Activated T-cell treated with anti-CD3 and anti-CD28 coated beads, Interleukin-2, amount 50 U/mL, for 72 hours (primary cell): ENCODE measurements at places on chromosomes 6 and 20.
A peak's percentile ranks its signal among the peaks of the same experiment; 100 is the strongest.

DNA sequence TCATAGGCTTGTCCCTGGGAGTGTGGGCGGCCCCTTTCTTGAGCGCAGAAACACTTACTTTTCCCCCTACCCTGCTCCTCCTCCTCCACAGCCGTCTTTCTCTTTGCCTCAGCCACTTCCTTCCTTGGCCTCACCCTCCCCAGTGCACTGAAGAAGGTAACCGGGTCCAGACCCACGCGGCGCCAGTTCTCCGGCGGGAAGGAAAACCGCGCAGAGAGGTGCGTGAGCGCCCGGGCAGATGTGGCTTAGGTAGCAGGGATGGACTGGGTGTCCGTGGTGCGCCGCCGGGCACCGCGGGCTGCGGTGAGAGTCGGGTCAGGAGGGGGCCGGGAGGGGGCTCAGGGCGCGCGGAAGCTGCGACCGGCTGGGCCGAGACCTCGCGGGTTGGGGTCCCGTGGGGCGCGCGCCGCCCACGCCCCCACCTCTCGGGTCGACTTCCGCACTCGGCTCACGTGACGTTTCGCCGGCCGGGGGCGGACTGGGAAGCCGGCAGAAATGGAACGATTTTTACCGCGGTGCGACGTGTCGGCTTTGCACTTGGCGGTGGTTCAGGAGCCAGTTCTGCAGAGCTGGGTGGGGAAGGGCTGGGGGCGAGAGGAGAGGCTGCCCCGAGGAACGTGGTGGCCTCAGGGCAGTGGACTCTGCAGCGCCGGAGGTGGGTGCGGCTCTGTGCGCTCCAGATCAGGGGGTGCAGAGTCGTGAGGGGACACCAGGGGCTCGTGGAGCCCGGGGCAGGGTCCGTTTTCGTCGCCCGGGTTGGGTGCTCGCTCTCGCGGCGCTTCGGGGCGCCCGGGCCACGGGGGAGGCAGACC is at the start of gene ABRACL:
Gene ABRACL, plus strand, starts transcription at position 88 of the 812 bp plus-strand sequence. CDS start 5,416 bp downstream, outside the sequence.
- H3K4me3 ChIP-seq, result no peak within 1 kb of the TSS
- peak; percentile 90 for DNase-seq
- peaks cover 13% of the 10 kb centered on the region for H3K36me3 ChIP-seq

DNA sequence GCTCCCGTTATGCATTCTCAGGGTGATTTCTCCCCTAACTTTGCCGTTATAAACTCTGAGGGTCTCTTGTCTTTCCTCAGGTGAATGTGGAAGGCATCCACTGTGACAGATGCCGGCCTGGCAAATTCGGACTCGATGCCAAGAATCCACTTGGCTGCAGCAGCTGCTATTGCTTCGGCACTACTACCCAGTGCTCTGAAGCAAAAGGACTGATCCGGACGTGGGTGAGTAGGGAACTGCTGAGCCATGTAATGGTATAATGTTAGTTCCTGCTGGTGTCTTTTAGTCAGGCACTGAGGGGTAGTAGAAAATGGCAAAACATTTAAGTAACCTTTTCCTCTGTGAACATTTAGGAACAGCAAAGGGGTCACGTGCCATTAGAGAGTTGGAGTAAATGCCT is 395.4 kb downstream of the ARHGAP18 start:
- DNase-seq, result no peak
- H3K4me3 ChIP-seq, result no peak overlapping the region
- H3K27me3 ChIP-seq, result peaks cover 12% of the 10 kb centered on the region

DNA sequence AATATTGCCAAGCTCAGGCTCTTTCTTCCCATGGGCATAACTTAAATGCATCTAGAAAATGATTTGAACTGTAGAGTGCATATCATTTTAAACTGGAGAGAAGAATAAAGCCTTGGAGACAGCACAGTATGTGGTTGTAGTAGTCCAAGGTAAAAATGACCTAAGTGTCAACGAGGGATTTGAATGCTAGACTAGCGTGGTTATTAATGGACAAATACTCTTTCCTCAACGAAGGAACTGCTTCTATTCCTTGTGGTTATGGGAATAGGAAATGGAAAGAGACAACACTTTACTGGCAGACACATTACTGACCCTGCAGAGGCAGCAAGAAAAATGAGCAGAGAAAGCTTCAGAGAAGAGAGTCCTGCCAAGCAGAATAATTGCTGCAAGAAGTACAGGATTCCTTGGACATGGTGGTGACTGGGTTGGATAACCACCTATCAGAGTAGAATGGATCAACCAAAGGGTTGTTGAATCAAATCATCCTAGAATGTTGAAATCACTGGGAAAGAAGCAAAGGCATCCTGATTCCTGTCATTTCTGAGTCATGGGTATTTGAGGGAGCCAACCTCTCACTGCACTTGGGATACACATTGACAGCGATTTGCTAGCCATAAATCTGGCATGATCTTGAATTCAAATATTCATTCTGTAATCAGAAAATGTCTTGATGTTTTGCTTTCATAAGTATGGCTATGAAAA is 258.1 kb upstream of the EPHA7 start:
- no peak overlapping the region for H3K4me3 ChIP-seq
- no peaks in the 10 kb centered on the region for H3K27me3 ChIP-seq
- no peaks in the 10 kb centered on the region for H3K4me1 ChIP-seq
- H3K36me3 ChIP-seq, result no peaks in the 10 kb centered on the region
- no peak for DNase-seq

- H3K4me1 ChIP-seq, result no peaks in the 10 kb centered on the region
- H3K36me3 ChIP-seq, result peaks cover 2% of the 10 kb centered on the region
- H3K4me3 ChIP-seq, result no peak overlapping the region
- DNase-seq, result no peak
- no peak overlapping the region for H3K27ac ChIP-seq
These were observed 363.8 kb downstream of the PRKN start for GRCh38 chr6:162363757-162364156.

DNA sequence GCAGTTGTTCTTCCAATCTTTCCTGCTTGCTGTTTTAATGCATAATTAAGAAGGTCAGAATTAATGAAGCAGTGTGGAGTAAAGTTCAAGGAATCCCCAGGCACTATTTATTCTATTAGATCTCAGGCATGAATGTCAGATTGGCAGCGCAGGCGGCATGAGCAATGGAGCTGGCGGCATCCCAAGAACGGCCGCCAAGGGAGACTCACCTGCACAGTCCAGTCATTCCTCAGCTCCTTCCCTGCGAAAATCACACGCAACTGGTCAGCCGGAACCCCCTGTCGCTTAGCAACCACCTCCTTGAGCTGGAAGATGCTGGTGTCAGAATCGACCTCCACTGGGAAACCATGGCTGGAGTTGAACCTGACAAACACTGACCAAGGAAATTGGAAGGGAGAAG is 284.5 kb downstream of the PRKN start:
- no peak overlapping the region for H3K27ac ChIP-seq
- H3K4me1 ChIP-seq, result no peaks in the 10 kb centered on the region
- no peak overlapping the region for H3K4me3 ChIP-seq
- no peaks in the 10 kb centered on the region for H3K27me3 ChIP-seq

DNA sequence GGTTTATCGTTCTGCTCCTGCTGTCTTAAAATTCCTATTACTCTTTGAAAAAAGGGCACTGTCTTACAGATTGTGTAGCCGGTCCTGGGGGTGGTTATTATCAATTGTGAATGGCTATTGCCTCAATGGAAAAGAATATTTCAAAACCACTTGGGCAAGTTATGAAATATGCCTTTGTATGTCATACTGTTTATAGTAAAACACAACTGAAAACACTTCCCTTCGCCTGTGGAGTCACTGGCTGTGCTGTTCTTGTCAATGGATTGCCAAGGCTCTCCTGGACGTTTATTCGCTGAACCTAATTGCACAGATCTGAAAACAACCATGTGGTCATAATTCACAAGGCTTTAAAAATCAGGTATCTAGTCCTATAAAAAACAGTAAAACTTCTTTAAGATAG is 47.8 kb upstream of the TAGAP start:
- H3K36me3 ChIP-seq, result no peaks in the 10 kb centered on the region
- no peak for DNase-seq
- H3K27ac ChIP-seq, result peak overlapping the region; percentile 32
- H3K4me3 ChIP-seq, result peak overlapping the region; percentile 30

DNA sequence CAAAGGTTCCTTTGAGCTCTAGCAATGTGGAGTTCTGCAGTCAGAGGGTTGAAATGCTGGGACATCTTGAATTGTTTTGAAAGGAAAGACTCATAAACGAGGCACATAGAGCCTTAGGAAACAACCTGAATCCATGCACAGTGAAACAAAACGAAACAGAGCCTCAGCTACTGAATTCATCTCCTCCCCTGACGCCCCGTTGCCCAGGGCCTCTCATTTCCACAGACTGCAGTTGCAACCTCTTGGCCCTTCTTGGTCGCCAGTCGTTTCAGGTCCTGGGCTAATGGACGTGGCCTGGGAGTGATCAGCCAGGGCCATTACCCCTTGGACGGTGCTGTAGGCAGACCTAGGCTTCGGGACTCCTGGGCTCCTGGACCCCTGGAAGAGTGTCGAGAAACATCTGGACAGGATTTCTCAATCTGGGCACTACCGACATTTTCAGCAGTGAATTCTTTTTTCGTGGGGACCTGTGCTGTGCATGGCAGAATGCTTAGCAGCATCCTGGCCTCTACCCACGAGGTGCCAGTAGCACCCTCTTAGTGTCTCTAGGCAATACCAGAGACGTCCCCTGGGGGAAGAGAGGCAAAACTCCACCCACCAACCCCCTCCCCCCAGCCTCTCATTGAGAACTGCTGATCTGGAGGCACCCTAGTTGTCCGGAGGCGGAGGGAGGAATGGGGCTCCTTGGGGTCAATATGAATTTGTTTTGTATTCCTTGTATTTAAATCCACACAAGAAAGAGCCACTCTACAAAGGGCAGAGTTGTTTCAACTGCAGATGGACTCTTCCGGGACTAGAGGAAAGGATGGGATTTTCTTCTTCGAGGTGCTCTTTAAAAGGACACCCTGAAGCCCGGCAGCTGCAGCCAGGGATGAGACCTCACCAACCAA is 50.2 kb downstream of the TMEM242 start:
- H3K36me3 ChIP-seq, result peaks cover 8% of the 10 kb centered on the region
- H3K27ac ChIP-seq, result no peak overlapping the region
- peak overlapping the region; percentile 93 for H3K4me3 ChIP-seq
- peaks cover 5% of the 10 kb centered on the region for H3K27me3 ChIP-seq

- H3K27ac ChIP-seq, result no peak overlapping the region
- H3K27me3 ChIP-seq, result peaks cover 26% of the 10 kb centered on the region
- no peaks in the 10 kb centered on the region for H3K36me3 ChIP-seq
- H3K4me3 ChIP-seq, result no peak overlapping the region
These were observed 16.9 kb downstream of the CDH22 start for GRCh38 chr20:46291401-46291800.

DNA sequence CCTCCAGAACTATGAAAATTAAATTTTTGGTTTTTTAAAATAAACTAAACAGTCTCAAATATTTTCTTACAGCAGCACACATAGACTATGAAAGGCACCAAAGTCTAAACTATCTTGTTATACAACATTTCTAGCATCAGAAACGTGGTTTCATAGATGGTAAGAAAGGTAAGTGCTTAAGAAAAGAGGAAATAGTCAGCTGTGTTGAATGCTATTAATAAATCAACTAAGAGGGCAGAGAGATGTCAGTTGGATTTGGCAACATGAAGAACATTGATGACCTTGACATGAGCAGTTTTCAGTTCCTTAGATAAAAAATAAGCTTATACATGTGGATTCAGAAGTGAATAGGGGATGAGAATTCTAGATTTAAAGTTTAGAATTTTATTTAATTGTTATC is 113.6 kb downstream of the RFX6 start:
- H3K27ac ChIP-seq, result no peak overlapping the region
- no peaks in the 10 kb centered on the region for H3K4me1 ChIP-seq
- DNase-seq, result no peak
- no peaks in the 10 kb centered on the region for H3K27me3 ChIP-seq

- H3K27me3 ChIP-seq, result no peaks in the 10 kb centered on the region
- no peaks in the 10 kb centered on the region for H3K36me3 ChIP-seq
- no peaks in the 10 kb centered on the region for H3K4me1 ChIP-seq
- no peak for DNase-seq
- no peak overlapping the region for H3K4me3 ChIP-seq
- no peak overlapping the region for H3K27ac ChIP-seq
These were observed 286.3 kb downstream of the CDH26 start for GRCh38 chr20:60244373-60245146.

DNA sequence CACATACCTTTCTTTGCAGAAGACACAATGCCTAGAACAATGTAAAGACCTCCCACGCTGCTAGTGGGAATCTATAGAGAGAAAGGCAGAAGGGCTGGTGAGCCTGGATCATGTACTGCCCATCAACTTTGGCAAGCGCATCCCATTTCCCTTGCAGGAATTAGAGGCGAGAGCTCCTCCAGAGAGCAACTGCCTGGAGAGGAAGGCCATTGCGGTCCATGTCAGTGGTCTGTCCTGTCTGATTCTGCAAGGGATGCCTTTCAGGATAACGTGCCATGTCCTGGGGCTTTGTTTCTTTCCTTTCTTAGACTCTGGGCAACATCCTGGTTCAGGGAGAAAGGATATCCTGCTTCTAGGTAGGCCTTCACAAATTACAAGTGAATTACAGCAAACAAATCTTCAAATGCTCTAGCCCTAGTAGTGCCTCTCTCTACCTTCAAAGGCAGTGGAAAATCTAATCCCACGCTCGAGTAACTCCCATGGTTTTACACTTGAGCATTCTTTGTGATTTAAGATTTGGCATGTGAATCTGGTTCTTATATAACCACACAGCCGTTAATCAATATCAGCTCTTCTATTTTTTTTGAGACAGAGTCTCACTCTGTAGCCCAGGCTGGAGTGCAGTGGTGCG is 38.5 kb downstream of the GCNT2 start:
- no peaks in the 10 kb centered on the region for H3K27me3 ChIP-seq
- no peak overlapping the region for H3K4me3 ChIP-seq
- no peak for DNase-seq
- peaks cover 5% of the 10 kb centered on the region for H3K4me1 ChIP-seq
- no peaks in the 10 kb centered on the region for H3K36me3 ChIP-seq

GRCh38 chr6:145699462-145699861 is 35.9 kb downstream of the EPM2A start:
- no peak for DNase-seq
- H3K36me3 ChIP-seq, result peaks cover 6% of the 10 kb centered on the region
- no peak overlapping the region for H3K27ac ChIP-seq
- no peaks in the 10 kb centered on the region for H3K27me3 ChIP-seq
- H3K4me1 ChIP-seq, result no peaks in the 10 kb centered on the region

DNA sequence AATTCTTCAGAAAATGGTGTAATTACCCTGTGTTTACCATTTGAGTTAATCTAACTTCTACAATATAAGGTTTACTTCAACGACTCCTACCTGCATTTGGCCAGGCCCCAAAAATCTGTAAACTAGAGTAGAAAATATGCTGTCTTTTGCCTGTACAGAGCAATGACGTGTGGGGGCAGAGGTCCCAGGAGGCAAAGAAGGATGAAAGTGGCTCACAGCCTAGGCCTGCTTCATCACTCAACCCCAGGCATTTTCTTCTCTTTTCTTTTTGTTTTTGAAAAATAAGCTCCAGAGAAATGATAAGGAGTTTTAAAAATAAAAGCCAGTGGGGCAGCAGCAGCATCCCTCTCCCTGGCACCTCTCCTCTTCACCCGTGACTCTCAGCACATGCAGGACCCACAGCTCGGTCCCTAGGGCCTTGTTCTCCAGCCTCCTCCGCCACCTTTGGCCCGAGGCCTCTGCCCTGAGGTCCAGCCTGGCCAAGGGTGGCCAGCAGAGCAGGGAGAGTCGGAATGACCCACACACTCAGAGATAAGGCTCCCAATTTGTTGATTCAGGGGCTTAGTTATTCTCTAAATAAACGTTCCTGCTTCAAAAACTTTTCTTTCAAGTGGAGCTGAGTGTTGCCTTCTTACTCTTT is 310.3 kb upstream of the RNF24 start:
- H3K27me3 ChIP-seq, result peaks cover 8% of the 10 kb centered on the region
- H3K36me3 ChIP-seq, result no peaks in the 10 kb centered on the region
- H3K4me1 ChIP-seq, result no peaks in the 10 kb centered on the region
- H3K4me3 ChIP-seq, result no peak overlapping the region
- no peak overlapping the region for H3K27ac ChIP-seq

- no peak for DNase-seq
- peaks cover 42% of the 10 kb centered on the region for H3K27me3 ChIP-seq
- H3K4me1 ChIP-seq, result no peaks in the 10 kb centered on the region
These were observed 23.0 kb upstream of the RBPJL start for GRCh38 chr20:45283551-45284057.
